LoVo (cell line): ENCODE measurements at places on chromosomes 5 and 9.

GRCh38 chr5:17785774-17786173 is 151.5 kb downstream of the TAF11L14 start:
- DNase-seq, result no peak

GRCh38 chr5:1448511-1449011 is 3.3 kb upstream of the SLC6A3 start:
- DNase-seq, result no peak

GRCh38 chr9:70410368-70410767 is 4.1 kb downstream of the KLF9 start:
- no peak for DNase-seq

- DNase-seq, result no peak
Observed at GRCh38 chr5:170892196-170892595, 30.4 kb downstream of the RANBP17 start.

GRCh38 chr9:479971-480350 is 265.3 kb downstream of the DOCK8 start:
- no peak for DNase-seq

DNA sequence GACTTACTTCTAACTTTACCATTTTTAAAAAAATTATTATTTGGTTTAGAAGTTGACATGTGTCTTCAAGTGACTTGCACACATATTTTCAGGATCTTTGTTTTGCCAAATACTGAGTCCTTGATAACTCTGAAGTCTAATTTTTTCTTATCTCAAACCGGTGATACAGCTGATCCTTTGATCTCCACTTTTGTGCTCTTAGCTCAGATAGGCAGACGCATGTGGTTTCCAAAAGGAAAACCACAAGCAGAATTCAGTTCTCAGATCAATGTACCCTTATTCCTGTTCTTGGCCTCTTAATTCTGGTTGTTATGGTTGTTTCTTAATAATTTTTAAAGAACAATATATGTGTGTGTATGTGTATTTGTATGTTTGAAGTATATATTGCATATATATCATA is 238.3 kb upstream of the EDIL3 start:
- no peak for DNase-seq

DNA sequence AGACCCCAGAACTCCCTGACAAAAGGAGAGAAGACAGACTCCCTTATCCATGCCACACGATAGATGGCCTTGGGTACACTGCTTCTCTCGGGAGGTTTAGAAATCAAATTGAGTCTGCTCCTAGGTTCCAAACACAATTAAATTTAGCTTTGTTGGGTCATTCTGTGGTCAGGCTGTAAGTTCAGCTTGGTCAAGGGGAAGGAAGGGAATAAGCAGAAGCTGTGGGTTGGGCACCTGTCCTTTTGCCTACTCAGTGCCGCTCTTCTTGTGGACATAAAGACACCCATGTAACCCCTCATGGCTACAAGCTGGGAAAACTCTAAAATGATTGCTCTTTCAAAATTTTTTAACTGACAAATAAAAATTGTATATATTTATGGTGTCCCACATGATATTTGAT is 19.1 kb upstream of the AK3 start:
- no peak for DNase-seq
